GM19239 (cell line): ENCODE measurements at places on chromosomes 13 and 19.

- DNase-seq, result no peak
Observed at GRCh38 chr19:51076631-51077213, 6.0 kb downstream of the KLK14 start.

DNA sequence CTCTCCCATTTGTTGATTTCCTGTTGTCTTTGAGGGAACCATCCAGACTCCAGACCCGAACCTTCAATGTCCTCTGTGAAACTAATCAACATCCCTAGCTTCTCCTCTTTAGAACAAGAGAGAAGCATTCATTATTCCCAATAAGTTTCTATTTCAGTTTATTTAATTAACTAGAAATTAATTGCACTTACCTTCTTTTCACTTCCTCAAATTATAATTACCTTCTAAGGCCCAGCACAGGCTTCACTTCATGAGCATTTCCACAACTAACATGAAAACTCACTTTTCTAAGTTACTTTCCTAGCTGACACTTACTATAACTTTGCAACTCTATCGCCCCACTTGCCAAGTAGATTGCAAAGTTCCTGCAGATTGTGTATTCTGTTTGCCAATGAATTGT, 71.6 kb upstream of the HTR2A start:
- DNase-seq, result no peak

DNA sequence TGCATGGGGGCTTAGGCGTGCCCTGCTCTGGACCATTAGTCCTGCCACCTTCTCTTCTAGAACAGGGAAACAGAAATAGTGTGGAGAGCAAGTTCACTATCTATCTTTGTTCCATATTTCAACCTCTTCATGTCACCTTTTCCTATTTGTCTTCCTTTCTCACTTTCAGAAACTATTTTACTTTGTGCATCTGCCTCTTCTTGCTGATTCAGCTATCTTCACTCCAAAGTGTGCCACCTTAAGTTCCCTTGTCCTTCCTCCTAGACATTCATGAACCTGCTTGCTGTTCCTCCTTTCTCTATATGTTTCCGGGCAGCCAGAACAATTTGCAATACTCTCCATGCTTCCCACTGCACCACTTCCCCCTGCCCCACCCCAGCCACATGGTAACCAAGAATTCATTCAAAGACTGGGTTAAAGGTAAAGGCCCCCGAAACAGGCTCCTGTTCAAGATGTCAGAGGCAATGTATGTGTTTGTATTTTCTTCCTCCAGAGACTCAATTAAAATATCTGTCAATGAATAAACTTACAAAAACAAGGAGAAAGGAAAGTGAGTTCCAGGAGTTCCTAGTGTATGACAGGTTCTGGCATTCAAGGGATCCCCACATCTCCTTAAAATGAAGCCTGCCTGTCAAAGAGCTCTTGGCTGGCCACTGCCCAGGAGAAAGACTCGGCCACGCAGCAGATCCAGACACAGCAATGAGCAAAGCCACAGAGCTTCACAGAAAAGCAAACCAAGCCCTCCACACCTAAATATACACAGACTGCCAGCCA, 268.1 kb downstream of the DNAJC15 start:
- no peak for DNase-seq

DNA sequence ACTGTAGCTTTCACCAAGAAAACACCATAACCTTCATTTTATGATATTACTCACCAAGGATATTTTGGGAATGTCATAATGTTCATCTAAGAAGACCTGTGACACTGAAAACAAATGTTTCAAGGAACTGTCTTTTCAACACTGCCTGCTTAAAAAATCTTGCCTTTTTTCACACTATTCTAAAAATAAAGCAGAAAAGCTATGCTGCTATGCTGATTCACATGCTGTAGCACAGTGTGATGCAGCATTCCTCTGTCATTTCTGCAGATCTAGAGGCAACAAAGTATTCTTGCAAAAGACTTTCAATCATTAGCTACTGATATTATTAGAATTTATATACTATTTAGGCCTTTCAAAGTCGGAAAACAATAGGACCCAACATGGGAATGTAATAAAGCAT, 525.7 kb downstream of the UQCRFS1 start:
- DNase-seq, result no peak

DNA sequence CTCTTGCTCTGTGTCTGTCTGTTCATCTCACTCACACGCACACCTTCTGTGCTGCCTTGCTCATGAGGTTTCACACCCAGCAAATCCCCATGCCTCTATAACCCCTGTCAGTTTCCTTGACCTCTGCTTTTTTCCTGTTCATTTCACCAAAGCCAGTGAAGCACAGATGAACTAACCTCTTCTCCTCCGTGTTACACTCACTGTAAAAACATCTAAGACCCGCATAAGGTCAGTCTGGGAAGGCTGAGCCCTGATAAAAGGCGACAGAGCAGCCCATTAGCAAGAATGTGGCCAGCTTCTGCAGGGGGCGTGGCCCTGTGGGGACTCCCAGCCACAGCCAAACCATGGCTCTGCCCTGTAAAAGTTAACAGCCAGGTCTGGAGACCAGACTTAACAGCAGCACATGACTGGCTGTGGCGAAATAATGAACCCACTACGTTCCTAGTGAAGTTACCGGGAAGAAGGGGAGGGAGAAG, 42.8 kb upstream of the NPAS1 start:
- no peak for DNase-seq

- DNase-seq, result no peak
Observed at GRCh38 chr13:67713571-67713970, 483.4 kb upstream of the PCDH9 start.

DNA sequence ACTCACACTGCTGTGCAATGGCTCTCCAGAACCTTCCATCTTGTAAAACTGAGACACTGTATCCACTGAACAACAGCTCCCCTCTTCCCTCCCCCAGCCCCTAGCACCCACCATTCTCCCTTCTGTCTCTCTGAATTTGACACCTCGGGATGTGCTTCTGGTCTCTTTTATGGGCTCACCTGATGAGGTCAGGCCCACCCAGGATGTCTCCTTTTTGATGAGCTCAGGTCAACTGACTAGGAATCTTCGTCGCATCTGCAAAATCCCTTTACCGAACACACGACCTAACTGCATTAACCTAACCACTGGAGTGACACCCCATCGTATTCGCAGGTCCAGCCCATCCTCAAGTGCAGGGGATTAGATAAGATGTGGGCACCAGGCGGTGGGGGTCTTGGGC, 73.9 kb downstream of the GNG7 start:
- DNase-seq, result no peak

DNA sequence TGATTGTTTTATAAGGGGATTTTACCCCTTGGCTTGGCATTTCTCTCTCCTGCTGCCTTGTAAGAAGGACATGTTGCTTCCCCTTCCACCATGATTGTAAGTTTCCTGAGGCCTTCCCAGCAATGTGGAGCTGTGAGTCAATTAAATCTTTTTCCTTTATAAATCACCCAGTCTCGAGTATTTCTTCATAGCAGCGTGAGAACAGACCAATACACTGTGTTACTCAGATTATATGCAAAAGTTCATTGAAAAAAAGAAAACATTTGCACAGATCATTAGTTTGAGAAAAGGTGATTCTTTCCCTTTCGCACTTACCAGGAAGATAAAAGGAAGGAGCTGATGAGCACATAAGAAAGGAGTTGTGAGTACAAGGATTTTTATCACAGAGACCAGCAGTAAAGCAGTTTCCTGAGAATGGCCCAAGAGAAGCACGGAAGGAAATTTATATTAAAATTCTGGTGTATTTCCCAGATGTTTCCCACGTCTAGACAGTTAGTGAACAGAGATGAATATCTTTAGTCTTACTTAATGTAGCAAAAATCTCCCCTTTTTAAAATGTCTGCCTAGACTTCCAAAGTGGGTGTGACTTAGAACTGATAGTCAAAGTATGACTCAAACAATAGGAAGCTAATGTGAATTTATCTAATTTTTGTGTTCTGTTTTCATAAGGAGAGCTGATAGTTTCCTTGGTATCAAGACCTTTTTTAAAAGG, 431.8 kb upstream of the SGCG start:
- no peak for DNase-seq

- no peak for DNase-seq
Observed at GRCh38 chr19:30169196-30169900, 202.8 kb upstream of the ZNF536 start.

GRCh38 chr13:38518328-38518727, 168.5 kb upstream of the FREM2 start:
- DNase-seq, result no peak

GRCh38 chr19:32336259-32337083, 8.9 kb upstream of the ZNF507 start:
- DNase-seq, result no peak

- no peak for DNase-seq
Observed at GRCh38 chr13:22320991-22321390, 650.1 kb downstream of the FGF9 start.

- no peak for DNase-seq
Observed at GRCh38 chr19:43433358-43433673, 18.6 kb downstream of the TEX101 start.

DNA sequence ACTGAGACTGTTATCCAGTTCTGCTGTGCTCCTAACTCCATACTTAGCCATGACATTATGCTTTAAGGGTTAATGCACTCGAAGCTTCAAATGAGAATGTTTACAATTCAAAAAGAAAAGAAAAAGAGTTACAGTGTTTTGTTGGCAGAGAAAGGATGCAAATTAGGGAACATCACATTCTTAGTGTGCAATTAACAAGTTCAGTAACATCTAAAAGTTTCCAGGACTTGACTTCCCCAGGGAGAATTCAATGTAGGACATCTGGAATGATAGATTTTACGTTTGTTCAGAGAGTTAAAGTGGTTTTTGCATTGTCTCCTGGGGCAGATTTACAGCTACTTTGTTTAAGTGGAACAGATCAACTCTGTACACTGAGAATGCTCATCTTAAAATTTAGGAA, 525.2 kb downstream of the LIG4 start:
- no peak for DNase-seq

DNA sequence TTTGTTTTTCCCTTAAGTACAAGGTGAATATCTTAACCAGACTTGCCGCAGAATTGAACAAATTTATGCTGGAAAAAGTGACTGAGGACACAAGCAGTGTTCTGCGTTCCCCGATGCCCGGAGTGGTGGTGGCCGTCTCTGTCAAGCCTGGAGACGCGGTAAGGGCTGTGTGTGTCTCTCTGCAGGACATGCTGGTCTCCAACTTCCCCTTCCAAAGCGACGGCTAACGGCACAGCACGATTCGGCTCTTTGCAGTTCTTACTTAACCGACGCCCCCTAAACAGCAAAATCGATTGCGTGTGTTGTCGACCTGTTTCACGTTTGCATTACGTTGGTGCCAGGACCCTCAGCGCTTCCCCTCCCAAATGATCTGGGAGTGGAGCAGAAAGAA, 73.2 kb downstream of the GGACT start:
- DNase-seq, result no peak

- DNase-seq, result no peak
Observed at GRCh38 chr19:991174-991931, 7.2 kb downstream of the WDR18 start.

DNA sequence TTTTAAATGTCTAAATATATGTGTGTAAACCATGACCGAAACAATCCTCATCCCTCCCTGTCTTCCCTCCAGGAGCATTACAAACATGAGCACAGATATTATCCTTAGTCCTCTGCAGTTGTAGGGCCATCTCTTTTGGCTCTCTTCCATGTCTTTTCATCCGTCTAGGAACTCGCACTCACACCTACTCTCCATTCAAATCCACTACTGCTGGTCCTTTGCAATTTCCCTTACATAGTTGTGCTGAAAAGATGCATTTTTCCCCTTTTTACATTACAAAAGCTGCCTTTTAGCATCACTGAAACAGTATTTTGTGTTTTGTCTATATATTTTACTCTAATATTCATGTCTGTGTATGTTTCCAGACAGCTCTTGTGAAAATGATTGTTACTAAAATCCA, 237.8 kb downstream of the DACH1 start:
- DNase-seq, result no peak

GRCh38 chr19:55663846-55664536, 9.2 kb downstream of the U2AF2 start:
- DNase-seq, result no peak

DNA sequence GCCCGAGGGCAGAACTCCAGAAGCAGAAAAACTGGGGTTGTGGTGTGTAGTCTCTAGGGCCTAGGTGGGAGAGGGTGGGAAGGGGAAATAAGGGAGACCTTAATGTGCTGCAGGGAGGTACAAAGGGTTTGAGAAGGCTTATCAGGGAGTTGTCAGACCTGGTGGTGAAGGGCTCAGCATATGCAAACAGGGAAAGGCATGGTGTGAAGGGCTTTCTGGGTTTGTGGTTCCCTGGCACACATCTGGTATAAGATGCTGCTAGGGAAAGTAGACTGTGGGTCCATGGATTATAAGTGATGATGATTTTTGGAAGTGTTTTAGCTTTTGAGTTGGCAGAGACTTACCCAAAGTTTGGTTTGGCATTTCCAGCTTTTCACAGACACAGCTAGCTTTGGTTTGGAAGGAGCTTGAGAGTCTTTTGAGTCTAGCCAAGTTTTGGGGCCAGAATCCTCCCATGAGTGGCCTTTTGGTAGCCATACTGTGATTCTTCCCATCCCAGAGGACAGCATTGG, 2.2 kb downstream of the TRIM28 start:
- DNase-seq, result no peak

DNA sequence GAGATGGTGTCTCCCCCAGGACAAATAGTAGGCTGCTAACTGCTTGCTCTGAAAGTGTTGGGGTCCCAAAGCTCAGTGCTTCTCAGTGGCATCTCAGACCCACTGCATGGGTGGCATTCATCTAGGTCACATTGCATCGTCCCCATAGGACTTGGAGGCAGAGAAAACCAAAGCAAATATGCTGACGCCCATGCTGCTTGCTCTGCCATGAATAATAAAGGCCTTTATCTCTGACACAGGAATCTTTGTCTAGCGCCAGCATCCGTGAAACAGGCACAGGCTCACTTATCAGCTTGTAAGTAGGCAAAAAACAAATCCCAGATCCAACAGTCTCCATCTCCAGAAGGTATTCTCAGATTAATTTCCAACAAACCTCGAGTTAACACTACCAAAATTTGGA, 18.9 kb upstream of the IPO5 start:
- DNase-seq, result no peak

DNA sequence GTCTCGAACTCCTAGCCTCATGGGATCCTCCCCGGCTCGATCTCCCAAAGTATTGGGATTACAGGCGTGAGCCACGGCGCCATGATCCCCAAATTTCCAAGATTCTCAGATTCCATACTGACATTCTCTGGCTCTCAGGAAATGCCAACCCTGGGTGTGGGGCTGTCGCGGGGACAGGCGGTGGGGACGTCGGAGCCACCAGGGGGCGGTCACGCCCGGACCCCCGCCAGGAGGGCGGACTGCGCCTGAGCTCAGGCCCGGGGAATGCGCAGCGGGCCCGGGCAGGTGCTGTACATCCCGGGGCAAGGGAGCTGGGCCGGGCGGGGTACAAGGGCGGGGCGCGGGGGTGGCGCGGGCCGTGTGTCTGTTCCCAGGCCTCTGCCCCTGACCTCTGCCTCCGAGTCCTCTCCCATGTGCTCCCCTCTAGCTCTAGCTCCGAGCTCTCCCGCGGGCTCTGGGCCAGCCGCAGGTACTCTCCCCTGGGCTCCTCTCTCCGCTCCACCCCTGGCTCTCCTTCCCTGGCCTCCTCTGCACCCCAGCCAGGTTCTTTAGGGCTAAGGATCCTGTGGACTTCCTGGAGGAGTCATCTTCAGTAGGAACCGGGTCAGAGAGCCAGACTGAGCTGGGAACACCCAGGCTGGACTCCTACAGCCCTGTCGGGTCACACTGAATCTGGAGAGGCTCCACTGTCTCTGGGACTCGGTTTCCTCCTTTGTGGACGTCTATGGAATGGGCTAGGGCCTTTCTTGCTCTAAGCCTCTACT, 2.4 kb downstream of the PPP1R13L start:
- no peak for DNase-seq

GRCh38 chr13:51229101-51229719, 7.0 kb downstream of the FAM124A start:
- DNase-seq, result no peak

- no peak for DNase-seq
Observed at GRCh38 chr19:7921302-7921966, 1.3 kb downstream of the SNAPC2 start.

- no peak for DNase-seq
Observed at GRCh38 chr19:31126236-31126635, 223.0 kb downstream of the TSHZ3 start.
